ENCODE measurements at places on chromosomes 11 and 22.

DNA sequence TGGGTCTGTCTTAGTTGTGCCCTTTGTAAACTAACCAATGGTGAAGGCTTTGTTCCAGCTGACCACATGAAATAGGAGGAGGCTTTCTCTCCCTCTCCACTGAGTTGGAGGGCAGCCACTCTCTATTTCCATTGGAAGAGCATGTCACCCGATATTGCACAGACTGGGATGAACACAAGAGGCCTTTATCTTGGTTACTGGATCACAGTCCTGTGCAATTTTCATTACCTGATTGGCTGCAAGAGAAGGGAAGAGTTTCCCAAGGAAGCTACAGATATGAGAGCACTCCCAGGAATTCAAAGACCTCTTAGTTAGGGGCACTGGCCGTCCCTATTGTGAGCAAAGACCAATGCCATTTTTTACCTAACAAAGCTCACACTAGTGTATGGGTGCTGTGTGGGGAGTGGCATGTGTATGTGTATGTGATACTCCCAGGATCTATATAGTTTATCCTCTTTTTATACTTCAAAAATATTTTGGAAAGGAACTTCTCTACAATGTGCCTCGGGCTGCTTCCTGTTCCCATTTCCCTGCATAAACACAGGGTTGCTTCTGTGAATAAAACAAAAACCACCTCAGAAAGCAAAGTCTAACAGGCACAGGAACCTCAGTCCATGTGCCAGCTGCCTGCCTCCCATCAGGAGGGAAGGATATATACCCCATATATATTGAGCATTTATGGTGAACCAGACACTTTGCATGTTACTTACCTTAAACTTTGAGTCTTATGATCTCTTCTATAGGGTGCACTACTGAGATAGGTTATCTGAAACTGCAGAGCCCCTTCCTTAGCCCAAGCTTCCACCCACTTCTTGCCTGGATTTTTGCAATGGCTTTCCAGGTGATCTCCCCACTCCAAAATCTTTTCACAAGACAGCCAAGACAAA is 126.5 kb downstream of the RASSF10 start:
- DNase-seq = peak; percentile 73

DNA sequence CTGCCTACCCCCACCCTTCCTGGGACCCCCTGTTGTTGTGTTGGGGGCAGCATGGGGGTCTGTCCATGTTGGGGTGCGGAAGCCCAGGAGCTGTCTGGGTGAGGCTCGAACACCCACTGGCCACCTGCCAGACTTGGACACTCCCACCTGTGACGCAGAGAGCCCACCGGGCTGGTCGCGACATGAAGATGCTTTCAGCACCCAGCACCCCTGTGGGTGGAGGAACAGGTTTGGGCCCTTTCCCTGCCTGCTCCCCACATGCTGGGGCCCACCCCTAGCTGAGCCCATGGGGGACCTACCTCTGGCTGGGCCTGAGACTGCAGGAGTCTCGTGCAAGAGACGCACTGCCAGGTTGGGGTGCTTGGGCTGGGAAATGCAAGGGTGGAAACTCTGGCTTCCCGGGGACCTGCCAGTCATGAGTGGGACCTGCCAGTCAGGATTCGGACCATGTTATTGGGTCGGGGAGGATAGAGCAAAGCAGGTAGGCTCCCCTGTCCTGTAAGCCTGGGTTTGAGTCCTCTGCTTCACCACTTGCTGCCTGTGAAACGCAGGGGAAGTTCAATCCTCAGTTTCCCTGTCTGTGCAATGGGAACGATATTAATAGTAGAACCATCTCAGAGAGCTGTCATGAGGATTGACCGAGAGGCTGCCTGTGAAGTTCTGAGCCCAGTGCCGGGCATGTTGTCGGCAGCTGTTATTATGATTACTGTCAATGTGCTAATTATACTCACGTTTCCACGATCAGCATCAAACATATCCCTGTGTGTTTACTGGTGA is 24.1 kb downstream of the KIAA1671 start:
- no peak for DNase-seq

GRCh38 chr11:99260696-99261095 is 239.9 kb downstream of the CNTN5 start:
- DNase-seq = peak; percentile 43

DNA sequence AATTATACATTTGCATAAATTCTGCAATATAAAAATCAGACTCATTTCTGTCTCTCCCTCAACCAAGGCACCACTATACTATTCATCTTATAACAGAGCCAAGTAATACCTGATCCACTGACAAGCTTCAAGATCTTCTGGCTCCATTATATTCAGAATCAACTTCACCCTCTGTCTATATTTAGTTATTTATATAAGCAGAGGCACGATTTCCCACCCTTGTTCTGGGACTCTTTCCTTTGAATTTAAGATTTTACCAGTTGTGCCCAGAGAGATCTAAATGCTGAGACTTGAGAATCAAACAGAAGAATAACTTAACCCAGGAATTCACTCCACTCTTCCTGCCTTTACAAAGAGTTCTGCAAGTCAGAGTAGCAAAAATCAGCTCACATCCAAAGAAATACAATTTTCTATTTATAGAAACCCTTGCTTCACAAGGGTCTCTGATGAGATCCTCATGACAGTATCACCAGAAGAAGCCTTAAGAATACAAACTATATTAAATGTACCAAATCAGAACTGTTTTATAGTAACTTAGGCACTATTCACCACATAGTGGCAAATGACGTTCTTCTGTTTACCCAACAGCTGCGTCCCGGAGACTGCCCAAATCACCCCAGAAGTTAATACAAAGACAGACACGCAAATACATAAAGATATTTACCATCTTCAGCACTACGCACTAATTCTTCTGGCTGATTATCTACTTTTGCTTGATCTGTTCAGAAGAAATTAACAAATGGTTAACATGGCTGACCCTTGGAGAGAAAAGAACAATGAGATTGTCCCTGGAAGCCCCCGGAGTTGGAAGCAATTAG is 32.3 kb upstream of the CCDC89 start:
- no peak for DNase-seq

DNA sequence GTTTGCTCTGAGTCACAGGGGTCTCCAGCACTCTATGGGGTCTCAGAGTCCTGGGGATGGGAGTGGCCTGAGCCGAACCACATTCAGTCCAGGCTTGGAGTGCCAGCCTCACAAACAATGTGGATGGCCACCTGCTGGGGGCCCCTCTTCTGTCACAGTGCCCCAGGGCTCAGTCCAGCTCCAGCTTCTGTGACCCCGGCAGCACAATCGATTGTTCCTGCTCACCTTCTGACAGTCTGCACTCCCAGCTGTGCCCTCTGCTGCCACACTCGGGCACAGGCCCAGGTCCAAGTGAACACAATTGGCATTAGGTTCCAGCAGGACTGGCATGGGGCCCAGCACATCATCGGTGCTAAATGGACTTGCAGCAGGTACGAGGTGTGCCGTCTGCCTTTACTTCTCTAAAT is 84.8 kb downstream of the TP53I11 start:
- no peak for DNase-seq

DNA sequence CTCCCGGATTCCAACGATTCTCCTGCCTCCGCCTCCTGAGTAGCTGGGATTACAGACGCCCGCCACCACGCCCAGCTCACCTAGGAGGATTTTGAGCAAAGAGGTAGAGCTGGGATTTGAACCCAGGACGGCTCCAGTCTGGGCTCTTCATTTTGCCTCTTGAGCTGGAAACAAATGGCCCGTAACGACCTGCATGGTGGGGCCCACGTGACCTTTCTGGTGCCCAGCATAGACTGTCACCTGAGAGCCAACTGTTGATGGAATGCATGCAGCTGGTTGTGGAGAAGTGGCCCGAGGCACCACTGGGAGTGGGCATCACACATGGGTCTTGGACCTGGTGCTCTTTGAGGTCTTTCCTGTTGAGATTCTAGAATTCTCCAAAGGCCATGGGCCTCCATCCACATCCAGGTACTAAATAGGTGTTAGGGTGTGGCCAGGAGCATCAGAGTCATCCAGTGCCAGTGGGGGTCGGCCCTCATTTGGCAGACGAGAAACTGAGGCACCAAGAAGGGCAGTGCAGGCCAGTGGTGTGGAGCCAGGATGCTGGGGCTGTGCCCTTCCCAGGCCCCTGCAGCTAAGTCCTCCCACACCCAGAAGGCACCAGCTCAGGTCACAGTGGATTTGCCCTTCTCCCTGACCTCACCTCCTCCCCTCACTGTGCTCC is 3.9 kb downstream of the ATF4 start:
- peak; percentile 22 for DNase-seq

DNA sequence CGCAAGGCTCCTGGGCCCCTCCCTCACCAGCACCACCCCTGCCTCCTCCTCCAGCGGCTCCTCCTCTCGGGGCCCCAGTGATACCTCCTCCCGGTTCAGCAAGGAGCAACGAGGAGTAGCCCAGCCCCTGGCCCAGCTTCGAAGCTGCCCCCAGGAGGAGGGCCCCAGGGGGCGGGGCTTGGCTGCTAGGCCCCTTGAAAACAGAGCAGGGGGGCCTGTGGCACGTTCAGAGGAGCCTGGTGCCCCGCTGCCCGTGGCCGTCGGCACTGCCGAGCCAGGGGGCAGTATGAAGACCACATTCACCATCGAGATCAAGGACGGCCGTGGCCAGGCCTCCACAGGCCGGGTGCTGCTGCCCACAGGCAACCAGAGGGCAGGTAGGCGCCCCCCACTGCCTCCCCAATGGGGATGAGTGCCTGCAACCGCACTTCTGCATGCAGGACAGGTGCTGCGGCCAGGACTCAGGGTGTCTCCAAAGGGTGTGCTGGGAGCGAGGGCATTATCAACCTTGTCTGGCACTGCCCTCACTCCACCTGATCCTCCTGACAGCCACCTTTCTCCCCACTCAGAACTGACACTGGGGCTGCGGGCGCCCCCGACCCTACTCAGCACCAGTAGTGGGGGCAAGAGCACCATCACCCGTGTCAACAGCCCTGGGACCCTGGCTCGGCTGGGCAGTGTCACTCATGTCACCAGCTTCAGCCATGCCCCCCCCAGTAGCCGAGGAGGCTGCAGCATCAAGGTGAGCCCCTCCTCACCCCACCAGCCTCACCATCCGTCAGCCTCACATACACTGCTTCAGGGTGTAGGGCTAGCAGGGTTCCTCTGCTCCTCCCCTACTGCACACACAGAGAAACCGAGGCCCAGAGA is 10.2 kb downstream of the SMTN start:
- DNase-seq = no peak

- DNase-seq = no peak
These were observed 22.3 kb upstream of the CHRM4 start for GRCh38 chr11:46413760-46414465.

DNA sequence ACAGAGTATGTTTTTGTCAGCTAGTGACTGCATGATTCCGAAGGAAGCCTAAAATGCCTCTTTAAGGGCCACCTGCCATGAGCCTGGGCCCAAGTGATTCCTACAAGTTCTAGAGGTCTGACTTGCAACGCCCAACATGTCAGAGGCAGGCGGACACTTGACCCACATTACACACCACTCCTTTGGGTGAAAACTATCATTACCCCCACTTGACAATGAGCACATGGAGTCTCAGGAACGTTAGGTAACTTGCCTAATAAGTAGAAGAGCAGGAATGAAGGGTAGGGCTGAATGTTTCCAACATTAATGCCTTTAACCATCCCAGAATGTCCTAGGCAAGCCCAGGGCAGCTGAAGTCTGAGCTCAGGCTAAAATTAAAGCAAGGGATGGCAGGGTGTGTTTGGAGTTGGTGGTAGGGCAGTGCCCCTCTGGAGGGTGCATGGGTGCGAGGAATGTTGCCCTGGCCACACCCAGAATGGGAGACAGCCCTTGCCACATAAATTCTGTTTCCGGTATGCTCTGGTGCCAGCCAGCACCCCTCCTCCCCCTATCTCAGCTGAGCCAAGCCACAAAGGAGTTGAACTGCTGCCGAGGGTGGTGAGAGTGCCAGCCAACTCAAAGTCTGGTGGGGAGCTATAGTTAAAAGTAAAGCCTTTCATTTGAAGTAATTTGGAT is 2.5 kb downstream of the PLAAT2 start:
- no peak for DNase-seq

- DNase-seq = no peak
These were observed at the start of gene OR51B6 for GRCh38 chr11:5351208-5351607. Gene OR51B6 (plus strand): TSS chr11:5351508. CDS start chr11:5351508, 0 bp downstream.

Measured in mesenchymal stem cell (in vitro differentiated cells and primary cell).